ENCODE measurements at places on chromosomes 3 and 15.

DNA sequence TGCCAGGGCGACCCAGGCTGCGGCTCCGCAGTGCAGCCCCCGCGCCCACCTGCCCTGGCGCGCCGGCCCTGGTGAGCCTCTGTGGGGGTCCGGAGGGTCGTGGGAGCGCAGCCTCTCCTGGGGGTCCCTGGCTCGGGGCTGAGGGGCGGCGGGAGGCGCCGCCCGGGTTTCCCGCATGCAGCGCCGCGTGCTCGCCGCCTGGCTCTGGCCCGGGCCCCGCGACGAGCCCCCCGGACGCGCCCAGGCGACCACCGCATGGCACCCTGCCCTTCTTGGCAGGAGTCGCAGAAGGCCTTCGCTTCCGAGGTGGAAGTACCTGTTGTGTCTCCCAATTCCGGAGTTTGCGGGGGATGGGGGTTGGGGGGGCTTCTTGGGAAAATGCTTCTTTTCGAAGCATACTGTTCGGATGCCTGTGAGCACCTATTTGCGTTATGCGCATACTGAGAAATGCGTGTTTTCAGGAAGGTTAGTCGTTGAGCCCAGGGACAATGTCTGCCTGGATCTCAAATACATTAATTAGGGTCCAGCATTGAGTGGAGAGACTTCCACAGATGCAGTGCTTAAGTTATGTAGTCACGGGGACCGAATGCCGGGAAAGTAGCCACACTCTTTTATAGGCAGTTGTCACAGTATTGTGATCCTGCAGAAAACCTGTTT lies 1.3 kb downstream of the GABRA5 start:
- DNase-seq = no peak

DNA sequence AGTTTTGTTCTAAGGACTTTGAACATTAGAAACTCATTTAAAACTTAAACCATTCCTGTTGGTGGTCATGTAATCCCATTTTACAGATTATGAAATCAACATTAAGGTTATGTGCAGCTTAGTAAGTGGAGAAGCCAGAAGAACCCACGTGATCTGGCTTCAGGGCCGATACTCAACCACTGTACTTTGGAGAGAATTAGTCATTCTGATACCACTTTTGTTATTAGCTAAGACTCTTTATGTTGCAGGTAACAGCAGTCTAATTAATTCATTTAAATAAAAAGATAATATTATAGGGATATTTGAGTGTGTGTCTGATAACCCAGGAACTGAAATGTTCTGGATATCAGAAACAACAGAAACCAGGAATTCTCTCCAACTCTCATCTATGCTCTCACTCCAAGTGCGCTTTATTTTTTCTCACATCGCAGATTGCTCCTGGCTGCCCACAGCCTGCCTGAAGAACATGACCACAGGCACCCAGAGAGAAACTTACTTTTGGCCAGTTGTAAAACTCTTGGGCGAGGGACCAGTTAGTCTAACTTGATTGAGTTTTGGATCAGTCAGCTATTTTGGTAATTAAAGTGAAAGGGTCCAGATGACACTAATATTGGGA lies 25.2 kb downstream of the UBE2E1 start:
- no peak for DNase-seq

GRCh38 chr15:100383302-100384107 lies 41.7 kb upstream of the ADAMTS17 start:
- peak; percentile 14 for DNase-seq

- peak; percentile 15 for DNase-seq
Observed at GRCh38 chr15:97598353-97598798, 362.1 kb upstream of the ARRDC4 start.

DNA sequence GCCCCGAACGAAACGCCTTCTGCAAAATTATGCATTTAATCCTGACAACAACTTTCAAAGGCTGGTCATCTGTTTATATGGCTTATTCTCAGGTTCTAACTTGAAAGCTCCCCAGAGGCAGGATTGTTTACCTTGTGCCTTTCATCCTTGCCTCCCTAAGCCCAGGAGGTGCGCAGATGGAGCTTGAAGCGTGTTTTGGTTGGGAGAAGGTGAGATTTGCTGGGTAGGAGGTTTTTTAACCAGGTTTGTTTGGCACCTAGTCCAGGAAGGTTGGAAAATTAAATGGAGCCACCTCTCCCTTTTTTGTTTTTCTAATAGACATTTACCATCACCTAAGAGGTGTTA lies 675 bp downstream of the TSEN2 start:
- peak; percentile 8 for DNase-seq

DNA sequence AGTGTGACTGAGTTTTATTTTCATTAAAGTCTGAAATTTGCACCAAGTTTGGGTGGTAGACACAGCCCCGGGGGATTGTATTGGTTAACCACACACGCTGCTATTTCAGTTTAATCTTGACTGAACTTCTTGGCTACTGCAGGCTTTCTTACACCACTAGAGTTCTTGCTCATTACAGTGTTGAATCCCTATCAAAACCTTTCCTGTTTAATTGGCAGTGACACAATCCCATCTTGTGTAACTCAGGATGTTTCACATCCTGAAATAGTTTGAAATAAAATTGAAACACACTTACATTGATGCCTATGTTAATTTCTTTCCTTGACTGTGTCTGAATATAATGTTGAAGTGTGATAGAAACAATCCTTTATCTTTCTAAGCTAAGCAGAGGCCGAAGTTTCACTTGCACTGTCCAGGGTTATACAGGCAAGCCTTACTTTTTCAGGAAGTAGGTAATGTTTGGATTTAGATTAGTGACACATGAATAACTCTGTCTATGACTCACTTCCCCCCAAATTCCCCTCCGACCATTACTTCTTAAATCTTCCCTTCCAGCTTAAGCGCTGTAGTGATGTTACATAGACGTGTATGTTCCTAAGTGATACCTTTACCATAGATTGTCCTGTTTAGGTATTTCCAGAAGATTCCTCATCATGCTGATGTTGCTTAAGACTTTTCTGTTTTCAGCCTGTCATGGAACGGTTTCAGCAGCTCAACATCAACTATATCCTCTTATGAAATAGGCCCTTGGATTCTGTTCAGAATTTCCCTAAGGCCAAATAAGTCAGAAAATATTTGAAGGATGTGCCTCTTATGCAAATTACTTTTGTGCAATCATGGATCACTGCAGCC lies 16.8 kb downstream of the ATG7 start:
- no peak for DNase-seq

DNA sequence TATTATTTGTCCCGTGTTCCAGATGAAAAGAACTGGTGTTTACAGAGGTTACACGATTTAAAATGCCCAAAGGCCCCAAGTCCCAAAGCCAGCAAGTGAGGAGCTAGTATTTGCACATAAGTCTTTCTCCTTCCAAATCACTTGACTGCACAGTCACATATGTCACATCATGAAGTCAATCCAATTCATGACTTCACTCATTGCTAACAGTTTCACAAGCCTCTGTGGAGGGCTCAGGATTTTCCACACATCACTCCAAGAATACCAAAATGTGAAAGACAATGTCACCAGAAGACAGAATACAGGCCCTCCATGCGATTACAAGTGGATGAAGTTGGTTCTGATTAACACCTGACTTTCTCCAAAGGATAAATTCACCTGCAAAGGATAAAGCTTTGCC lies 283.1 kb upstream of the UBE2E2 start:
- DNase-seq = no peak

DNA sequence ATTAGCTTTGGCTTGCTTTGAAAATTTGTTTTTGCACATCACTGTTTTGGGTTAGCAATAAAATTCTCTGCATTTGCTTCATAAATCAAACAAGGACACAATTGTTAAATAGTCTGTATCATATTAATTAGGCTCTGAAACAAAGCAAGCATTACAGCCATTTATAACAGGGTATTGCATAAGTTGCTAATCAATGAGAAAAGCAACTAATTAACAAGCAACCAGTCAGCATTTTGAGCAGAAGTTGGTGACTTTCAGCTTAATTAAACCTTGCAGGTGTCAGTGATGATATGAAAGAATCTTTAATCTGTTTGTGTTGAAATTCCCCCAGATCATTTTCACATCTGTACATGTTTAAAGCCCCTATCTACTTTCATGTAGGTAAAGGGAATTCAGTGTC lies 495.1 kb downstream of the IL5RA start:
- no peak for DNase-seq

DNA sequence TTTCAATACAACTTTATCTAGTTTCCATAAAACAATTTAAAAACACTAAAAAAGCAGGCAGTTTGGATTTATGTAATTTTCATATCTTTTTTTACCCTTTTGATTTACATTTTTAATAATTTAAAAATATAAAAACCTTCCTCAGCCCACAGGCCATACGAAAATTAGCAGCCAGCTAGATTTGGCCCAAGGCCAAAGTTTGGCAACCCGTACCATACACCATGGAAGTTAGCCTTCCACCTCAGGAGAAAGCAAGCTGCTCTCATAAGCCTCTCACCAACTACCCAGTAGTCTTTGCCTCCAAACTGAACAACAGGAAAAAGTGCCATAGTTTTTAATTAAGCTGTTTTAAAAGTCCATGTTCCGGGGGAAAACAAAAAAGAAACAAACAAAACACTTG lies 107.3 kb upstream of the TRIM42 start:
- no peak for DNase-seq

Data from NCI-H2081 (cell line).